ENCODE measurements at places on chromosomes 12 and 14. TPM values are rescaled to one million over a fixed set of nuclear protein-coding genes. Genes with fewer than 3 reads are reported as not detected.

- no peak for DNase-seq
Measured at GRCh38 chr12:5489760-5490406, 58.0 kb downstream of the NTF3 start.

- peak; percentile 77 for DNase-seq
Measured at GRCh38 chr12:93198086-93198485, 179.6 kb upstream of the NUDT4 start.

- peak; percentile 29 for DNase-seq
Measured at GRCh38 chr12:102702447-102703114, 214.5 kb downstream of the PAH start.

PTPRO gene
- 0.60 TPM for polyA plus RNA-seq

DNA sequence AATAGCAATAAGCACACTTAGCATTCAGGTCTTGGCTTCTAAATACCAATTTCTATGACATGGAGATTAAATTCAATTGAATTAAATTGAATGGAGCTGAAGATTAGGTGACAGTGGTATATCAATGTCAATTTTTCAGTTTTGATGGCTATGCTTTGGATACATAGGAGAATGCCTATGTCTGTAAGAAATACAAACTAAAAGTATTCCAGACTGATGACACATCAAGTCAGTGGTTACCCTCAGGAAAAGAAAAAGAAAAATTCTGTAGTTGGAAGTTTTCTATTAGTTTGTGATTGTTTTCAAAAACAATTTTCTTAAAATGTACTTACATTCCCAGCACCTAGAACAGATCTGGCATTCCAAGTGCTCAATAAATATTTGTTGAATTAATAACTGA lies 4.9 kb upstream of the DCAF4 start:
- no peak for DNase-seq
